ENCODE measurements at places on chromosomes 6 and 20.

GRCh38 chr6:73204252-73204651 lies 21.0 kb downstream of the KHDC1L start:
- no peak for DNase-seq

- DNase-seq: no peak
These were observed 10.1 kb upstream of the CALHM6 start for GRCh38 chr6:116450769-116451740.

GRCh38 chr6:151494235-151494935 lies 568 bp downstream of the CCDC170 start:
- no peak for DNase-seq

DNA sequence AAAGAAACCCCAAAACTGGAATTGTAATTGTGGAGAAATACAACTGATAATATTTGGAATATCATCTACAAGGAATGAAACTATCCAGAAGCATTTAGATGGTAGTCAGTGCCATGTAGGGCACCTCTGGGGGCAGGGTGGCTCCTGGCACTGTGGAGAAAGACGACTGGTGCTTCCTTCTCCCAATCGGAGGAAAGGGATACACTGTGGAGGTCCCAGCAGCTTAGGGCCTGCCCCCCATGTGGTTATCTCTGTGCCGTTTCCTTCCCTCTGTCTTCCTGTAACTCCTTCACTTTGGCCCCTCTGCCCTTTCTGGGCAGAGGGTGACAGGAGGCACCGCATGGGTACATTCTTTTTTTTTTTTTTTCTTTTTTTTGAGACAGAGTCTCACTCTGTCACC lies 178.4 kb downstream of the MTHFD1L start:
- no peak for DNase-seq

DNA sequence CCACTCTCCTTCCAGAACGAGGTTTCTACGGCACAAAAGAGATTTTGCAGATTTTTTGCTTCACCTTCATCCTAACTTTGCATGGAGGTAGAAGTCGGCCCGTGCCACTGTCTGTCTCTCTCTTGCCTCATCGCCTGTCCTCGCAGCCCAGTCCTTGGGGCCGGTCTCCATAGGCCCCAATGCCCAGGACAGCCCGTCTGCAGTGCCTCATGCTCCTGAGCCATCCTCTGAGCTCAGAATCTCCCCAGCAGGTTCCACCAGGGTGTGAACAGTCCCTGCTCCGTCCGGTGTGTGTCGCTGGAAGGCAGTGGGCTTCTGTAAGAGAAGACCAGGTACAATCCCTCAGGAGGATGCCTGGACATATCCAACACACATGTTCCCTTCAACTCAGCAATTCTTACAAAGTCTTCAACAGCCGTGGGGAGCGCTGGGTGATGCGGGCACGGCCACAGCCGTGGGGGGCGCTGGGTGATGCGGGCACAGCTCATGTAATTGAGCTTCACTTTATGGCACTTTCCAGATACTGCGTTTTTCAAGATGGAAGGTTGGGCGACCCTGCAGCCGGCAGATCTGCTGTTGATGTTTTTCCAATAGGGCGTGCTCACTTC lies 231.9 kb downstream of the DLL1 start:
- DNase-seq: no peak

DNA sequence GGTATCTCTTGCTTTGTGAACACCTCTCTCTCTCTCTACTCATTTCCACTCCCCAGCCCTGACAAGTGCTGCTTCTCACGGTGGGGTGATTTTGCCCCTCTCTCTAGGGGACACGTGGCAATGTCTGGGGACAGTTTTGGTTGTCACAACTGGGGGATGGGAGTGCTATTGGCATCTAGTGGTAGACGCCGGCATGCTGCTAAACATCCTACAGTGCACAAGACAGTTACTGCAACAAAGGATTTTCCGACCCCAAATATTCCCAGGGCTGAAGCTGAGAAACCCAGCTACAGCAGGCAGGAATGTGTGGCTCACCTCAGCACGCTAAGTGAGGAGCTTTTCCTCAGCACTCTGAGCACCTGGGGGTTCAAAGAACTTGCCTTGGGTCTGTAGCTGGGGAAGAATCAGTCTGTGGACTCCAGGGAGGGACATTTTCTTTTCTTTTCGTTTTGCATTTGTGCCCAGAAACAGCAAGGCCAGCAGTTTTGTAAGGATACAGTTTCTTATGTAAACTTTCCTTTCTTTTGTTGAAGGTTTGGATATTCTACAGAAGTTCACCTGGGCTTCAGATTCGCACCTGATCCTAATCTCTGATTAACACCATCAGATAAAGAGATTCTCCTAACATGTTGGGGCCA lies 246.9 kb upstream of the ZFP64 start:
- DNase-seq: no peak

- no peak for DNase-seq
These were observed 2.7 kb downstream of the TGIF2 start for GRCh38 chr20:36576081-36576445.

DNA sequence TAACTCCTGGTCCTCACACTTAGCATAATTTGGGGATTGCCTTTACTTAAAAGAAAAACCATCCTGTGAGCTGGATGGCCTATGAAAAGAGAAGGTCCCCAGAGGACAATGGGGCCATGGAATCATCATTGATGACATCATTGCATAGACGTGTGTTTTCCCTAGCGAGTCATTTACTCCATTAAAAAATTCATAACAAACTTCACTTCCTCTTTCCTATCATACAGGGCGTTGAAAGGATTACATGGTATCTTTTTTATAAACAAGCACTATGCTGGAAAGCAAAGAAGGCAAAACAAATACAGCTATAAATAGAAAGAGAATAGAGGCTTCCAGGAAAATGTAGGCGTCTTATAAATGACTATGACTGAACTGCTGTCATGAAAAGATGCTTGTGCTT lies 11.3 kb upstream of the COL12A1 start:
- no peak for DNase-seq

DNA sequence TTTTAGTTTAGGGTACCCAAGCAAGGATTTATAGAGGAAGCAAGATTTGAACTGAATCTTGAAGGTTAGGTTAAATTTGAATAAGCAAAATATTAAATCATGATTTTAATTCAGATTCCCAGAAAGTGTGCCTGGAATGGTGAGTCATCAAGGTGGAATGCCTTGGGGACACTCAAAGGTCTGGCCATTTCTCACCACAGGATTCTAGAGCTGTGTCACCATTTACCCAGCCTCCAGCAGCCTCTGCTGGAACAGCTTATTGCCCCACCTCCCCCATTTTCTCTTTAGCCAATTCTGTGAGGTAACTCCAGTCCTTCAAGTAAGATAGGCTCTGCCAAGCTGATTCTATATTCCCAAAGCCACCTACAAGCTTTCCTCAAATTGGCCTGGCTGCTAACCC lies 181.4 kb downstream of the SIM1 start:
- DNase-seq: no peak

DNA sequence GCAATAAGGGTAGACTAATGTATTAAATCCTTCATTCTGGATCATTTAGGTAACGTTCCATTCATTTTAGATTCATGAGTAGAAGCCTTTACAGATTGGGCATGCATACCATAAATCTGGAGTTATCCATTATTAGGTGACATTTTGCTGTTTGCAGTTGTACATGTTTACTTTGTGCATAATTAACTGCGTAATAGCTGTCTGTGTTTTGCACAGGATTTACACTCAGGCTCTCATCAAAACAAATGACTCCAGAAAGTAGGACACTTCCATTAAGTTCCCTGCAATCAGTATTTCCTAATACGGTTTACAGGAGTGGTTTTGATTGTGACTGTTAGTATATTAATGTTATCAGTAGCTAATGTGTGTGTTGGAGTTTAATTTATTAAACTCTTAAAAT lies 997.4 kb downstream of the HACE1 start:
- no peak for DNase-seq

GRCh38 chr6:148565321-148565926 lies 181.4 kb upstream of the UST start:
- DNase-seq: no peak

DNA sequence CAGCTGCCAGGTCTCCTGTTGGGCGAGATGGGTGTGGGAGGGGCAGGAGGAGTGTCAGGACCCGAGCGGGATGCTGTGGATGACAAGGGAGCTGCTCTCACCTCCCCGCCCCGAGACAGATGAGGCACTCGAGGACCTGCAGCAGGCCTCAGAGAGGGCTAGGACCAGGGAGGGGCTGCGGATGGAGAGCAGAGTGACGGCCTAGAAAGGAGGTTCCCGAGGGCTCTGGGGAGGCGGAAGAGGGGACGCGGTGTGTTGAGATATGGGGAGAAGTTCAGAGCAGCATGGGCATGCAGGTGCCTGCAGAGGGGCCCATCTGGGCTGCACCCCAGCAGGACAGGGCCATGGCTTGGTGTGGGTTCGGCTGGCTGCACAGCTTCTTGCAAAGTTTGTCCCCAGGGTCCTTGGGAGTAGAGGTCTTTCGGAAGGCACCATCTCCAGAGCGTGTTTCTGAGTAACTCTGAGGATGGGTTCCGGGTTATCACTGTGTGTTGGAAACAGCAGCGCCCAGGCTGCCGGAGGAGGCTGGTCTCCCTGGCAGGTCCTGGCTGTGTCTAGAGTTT lies 104.6 kb downstream of the PAX1 start:
- no peak for DNase-seq

DNA sequence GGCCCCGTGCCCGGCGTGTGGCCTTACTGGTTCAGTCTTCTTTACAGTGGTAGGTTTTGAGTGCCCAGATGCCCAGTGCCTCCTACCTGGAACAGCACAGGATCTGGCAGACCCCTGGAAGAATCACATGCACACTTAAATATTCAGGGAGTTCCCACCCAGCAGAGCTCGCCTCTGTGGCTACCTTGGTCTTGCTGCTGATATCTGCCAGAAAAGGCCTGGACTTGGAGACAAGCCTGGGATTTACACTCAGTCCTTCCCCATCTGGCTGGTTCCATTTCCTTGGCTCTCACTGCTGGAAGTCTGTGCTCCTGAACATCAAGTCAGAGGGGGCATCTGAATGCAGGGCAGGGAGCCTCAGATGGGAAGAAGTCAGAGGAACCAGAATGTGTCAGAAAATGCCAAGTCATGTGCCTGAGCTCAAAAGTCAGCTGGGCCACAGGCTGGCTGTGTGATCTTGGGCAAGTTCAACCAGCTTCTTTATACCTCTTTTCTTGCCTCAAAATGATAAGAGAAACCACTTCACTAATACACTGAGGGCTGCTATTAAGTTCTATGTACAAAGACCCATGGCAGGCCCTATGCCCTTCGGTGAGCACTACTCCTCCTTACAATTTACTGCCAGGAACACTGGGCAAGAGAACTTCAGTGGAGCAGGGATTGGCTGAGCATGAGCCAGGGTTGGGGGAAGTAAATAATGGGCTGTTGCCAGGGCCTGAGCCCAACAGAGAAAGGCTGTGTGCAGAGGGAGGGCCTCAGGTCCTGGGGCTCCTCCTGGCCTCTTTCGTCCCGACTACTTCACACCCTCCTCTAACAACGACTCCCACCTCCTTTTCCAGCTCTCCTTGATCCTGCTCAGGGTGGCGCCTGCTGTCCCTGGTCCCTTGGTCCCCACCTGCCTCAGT lies 158.1 kb upstream of the PROKR2 start:
- DNase-seq: no peak

GRCh38 chr6:104940893-104941728 lies 15.8 kb upstream of the LIN28B start:
- DNase-seq: no peak

Data from NCI-H2107 (cell line).